ENCODE measurements at places on chromosomes 7 and 10.

DNA sequence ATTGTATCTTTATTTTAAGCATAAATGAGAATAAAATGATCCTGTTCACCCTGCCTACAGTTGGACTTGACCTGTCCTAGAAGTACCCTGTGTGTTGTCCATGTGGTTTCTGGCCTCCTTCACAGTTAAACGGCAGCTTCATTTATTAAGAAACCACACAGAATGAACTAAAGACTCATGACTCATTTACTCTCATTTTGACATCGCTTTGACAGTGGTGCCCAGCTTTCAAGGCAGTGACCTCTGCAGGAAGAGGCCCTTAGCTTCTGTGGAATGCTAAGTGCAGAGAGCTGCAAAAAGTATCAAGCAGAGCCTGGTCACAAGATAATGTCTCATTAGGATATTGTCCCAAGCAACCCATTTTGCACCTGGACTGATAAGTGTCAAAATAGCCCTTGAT, 93.4 kb downstream of the AVL9 start:
- DNase-seq: no peak

DNA sequence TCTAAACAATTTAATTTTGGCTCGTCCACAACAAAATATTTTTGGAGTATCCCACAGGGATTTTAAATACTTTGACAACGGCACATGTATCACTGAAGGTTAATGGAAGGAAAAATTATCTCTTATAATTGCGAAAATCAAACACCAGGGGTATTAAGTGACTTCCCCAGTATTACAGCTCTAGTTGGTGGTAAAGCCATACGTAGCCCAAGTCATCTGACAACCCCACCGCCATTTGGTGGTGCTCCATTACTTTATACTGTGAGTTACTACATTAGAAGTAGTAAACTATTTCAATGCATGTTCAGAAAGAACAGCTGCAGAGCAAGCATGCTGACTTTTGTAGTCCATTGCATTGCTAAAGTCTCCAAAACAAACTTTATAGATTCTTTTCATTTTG, 179.7 kb downstream of the HGF start:
- DNase-seq: no peak

- DNase-seq: no peak
Measured at GRCh38 chr10:114310346-114310745, 71.3 kb downstream of the VWA2 start.

GRCh38 chr7:99170730-99171074, 26.8 kb upstream of the SMURF1 start:
- no peak for DNase-seq

GRCh38 chr7:128373606-128374005, 12.1 kb upstream of the PRRT4 start:
- no peak for DNase-seq

- no peak for DNase-seq
Measured at GRCh38 chr10:114060456-114060855, 16.8 kb downstream of the ADRB1 start.

- DNase-seq: no peak
Measured at GRCh38 chr7:3588341-3588740, 287.3 kb downstream of the SDK1 start.

GRCh38 chr7:36390199-36391090, 783 bp downstream of the ANLN start:
- peak; percentile 53 for DNase-seq

- DNase-seq: no peak
Measured at GRCh38 chr7:15778191-15778590, 91.7 kb upstream of the MEOX2 start.

- DNase-seq: no peak
Measured at GRCh38 chr7:111986601-111987000, 219.6 kb downstream of the DOCK4 start.

GRCh38 chr7:138008588-138009349, 6.9 kb upstream of the CREB3L2 start:
- DNase-seq: no peak

- no peak for DNase-seq
Measured at GRCh38 chr7:27936047-27936767, 196.2 kb downstream of the TAX1BP1 start.

- DNase-seq: no peak
Measured at GRCh38 chr7:158783595-158783994, 45.7 kb downstream of the ESYT2 start.

DNA sequence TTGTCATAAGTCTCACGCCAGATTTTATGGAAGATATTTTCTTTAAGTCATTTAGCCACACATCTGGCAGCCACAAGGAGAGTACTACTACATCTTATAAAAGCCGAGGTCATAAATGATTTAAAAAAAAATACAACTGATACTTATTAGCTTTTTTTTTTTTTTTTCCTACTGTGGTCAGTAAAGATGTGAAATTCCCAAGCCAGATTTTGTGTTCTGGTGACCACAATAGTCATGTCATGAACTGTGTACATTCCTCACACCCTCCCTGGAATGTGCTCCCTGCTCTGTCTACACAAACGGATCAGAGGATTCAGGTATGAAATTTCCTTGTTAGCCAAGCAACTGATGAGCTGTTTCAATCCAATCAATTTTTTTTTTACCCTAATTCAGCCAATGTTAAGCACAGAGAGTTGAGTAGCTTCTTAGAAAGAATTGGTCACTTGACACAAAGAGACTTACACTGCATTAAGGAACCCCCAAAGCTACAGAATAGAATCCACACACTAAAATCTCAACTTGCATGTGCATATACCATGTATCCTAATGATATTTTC, 54.7 kb downstream of the CHRM2 start:
- DNase-seq: no peak

GRCh38 chr10:110494532-110494931, 3.2 kb upstream of the DUSP5 start:
- no peak for DNase-seq

- no peak for DNase-seq
Measured at GRCh38 chr10:117519879-117520278, 22.7 kb upstream of the EMX2 start.

DNA sequence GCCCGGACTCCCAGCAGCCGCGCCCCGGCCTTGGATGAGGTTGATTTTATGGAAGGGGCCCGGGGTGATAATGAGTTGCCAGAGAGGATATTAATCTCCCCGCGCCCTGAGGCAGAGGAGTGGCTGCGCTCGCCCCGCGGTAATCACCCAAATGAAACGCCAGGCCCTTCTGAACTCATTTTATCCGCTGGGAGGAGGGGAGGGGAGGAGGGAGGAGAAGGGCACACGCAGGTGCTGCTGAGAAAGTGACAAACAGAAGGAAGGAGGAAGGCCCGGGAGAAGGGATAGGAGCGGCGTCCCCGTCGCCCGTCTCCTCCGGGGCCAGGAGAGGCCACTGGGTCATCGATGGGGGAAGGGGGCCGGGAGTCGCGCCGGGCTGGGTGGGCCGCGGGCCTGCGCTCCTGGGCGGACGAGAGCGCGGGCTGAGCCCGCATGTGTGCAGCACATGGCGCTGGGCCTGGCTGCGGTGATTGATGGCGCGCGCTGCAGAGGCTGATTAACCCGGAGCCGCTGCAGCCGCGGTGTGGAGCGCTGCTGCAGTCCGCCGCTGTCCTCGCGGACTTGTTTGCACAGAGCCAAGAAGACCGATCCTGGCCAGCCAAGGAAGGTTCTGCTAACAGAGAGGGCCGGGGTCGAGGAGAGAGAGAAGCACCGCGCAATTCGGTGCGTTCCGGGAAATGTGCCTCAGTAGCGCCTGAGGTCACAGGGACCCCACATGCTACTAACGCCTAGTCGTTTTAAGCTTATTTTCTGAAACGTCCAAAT, 6.5 kb downstream of the MNX1 start:
- no peak for DNase-seq

GRCh38 chr10:3850999-3851937, 66.3 kb upstream of the KLF6 start:
- no peak for DNase-seq

DNA sequence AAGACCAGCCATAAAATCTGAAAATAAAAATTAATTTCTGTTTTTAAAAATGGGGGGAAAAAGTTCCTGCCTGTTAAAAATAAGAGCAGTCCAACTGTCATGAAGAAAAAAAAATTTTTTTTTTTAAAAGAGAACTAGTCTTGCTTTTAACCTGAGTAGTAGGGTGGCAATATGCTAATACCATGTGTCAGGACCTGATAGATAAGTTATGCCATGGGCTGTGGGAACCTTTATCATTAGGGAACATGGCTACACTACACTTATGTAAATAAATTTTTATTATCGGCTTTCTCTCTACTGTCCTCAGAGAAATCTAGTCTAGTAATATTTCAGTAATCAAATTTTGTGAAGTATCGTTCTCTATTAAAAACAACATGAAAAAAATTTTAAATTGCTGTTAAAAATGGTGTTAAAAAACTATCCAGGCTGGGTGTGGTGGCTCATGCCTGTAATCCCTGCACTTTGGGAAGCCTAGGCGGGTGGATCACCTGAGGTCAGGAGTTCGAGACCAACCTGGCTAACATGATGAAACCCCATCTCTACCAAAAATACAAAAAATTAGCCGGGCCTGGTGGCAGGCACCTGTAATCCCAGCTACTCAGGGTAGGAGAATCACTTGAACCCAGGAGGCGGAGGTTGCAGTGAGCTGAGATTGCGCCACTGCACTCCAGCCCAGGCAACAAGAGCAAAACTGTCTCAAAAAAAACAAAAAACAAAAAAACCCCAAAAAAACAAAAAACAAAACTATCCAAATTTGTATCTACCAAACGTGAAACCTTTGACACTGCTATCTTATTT, 20.7 kb downstream of the NT5C3A start:
- DNase-seq: no peak

DNA sequence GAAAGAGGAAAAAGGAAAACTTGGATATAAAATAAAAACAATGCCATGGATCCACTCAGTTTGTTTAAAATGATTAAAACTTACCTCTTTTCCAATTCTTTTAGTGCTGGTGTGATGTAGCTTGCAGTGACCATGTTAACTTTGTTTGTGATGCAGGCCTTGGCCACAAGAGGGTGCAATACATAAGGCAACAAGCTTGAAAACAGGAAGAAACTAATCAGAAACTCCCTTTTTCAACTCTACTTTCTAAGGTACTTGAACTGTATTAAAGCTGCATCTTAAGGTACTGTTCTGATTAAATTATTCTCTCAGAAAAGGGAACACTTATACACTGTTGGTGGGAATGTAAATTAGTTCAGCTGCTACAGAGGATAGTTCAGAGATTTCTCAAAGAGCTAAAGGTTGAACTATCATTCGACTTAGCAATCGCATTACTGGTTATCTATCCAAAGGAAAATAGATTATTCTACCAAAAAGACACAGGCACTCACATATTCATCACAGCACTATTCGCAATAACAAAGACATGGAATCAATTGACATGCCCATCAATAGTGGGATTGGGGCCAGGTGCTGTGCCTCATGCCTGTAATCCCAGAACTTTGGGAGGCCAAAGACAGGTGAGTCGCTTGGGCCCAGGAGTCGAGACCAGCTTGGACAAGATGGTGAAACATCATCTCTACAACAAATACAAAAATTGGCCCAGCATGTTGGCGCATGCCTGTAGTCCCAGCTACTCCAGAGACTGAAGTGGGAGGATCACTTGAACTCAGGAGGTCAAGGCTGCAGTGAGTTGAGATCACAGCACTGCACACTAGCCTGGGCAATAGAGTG, 50.9 kb downstream of the AASS start:
- DNase-seq: no peak

DNA sequence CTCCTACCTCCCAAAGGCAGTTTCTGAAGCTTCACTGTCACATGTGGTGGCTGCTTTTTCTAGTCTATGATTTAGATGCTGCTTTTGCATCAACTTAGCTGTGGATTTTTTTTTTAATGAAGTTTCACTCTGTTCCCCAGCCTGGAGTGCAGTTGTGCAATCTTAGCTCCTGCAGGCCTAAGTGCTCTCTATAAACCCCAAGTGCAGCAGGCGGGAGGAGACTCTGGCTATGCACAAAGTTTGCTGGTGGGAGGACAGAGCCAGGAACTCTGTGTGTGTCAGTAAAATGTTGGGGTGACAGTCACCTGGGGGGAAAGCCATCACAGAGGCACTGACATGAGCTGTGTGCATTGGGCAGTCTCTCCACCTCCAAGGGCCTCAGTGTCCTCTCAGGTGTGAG, 138.8 kb upstream of the FAM20C start:
- no peak for DNase-seq

All from activated CD8-positive, alpha-beta memory T cell treated with anti-CD3 and anti-CD28 coated beads for 48 hours (primary cell).